ENCODE measurements at places on chromosomes 1 and 21.
A peak's percentile ranks its signal among the peaks of the same experiment; 100 is the strongest.

DNA sequence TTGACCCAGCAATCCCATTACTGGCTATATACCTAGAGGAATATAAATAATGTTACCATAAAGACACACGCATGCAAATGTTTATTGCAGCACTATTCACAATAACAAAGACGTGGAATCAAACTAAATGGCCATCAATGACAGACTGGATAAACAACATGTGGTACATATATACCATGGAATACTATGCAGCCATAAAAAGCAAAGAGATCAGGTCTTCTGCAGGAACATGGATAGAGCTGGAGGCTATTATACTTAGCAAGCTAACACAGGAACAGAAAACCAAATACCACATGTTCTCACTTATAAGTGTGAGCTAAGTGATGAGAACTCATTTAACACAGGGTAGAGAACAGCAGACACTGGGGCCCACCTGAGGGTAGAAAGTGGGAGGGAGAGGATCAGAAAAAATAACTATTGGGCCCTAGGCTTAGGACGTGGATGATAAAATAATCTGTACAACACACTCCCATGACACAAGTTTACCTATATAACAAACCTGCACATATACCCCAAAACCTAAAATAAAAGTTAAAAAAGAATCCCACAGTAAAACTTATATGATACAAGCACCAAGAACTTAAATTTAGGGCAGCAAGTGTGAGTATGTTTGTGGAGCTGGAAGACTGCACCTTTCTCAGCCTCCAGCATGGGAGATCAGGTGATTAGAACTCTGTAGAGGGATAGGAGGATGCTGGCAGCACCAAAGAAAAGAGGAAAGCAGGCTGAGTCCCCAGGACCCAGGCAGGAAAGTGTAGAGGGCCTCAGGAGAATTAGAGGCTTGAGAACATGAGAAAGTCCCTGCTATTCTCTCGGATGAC lies 320.8 kb upstream of the USP24 start:
- no peak for DNase-seq

DNA sequence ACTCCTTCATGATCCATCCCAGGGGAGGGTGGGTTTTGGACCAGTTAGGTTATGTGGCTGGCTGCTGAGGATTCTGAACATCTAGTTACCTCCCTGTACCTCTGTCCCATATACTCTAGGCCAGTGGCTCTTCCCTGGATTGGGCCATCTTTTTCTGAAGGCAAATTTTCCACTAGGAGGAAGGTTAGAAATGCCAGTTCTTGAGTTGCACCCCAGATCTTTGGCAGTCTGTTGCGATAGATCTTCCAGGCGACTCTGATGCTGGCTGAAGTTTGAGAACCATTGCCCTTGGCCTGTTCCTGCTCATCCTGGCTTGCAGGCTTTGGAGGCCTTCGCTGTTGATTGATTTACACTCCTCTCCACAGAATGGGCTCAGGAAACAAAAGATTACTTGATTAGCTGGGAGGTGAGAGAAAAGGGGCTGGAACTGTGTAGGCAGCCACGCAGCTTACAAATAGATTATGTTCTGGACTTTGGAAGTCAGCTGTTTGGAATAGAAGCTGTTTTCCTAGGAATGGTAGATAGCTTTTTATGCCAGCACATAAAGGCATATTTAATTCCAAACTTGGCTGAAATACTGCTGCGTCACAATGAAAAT lies 110.1 kb downstream of the MRPS6 start:
- DNase-seq = no peak

DNA sequence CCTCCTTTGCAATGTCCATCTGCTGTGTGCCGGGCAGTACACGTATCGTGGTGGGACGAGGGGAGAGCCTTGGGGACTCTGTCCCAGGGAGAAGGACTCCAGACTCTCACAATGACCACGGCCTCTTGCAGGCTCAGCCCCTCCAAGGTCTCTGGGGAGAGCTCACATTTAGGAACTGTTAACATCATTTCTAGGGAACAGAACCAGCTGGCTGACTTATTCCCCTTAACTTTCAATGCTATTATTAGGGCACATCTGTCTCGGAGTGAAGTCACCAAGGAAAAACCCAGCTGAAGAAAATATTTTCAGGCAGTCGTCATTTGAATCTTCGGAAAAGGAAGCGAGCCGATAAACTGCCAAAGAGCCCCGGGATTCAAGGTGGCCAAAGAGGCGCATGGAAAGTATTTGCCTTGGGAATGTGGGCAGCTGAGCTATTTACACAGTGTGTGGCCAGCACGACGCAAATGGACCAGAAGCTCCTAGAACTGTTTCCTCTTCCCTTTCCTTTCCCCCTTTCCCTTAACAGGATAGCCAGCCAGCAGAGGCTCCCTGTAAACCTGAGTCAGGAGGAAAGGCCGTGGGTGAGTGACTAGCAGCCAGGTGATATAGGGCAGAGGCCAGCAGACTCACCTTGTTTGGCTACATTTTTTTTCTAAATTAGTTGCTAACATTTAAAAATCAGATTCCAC lies 74.5 kb downstream of the ITPKB start:
- no peak for DNase-seq

DNA sequence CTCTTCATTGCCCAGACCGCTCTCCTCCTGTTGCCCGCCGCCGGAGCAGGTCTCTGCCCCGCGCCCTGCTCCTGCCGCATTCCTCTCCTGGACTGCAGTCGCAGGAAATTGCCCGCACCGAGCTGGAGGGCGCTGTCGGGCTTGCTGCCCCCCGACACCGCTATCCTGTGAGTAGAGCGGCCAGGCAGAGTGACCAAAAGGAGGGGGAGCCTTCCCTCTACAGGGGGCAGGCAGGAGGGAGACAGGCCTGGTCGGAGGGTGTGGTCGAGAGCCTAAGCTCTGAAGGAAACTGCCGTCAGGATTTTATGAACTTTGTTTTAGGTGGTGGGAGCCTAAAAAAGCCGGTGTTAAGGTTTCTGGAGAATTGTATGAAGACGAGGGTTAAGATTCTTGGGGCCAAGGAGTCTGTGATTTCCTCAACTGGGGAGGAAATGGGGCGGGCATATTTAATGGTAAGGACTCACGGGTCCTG lies 517 bp downstream of the LRIG2 start:
- no peak for DNase-seq

- DNase-seq = no peak
Measured at GRCh38 chr1:167033646-167034045, 44.6 kb downstream of the MAEL start.

- no peak for DNase-seq
Measured at GRCh38 chr1:201251411-201251810, 31.9 kb upstream of the PKP1 start.

- no peak for DNase-seq
Measured at GRCh38 chr1:82455342-82455741, 654.6 kb downstream of the ADGRL2 start.

DNA sequence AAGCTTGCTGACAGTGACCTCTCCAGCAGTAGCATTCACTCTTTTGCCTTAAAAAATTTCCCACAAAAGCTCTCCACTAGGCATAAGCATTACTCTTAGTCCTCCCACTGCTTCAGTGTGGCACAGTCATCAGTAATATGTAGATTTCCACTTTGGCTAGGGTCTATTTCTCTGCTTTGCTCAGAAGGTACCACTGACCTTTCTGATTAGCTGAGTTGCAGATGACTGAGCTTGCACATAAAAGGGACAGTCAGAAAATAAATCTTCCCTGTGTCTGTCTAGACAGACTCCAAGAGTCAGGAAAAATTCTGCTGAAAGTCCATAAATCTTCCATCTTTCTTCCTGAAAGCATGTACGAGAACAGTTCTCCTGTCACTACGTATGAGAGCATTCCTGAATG lies 56.6 kb upstream of the APP start:
- no peak for DNase-seq

DNA sequence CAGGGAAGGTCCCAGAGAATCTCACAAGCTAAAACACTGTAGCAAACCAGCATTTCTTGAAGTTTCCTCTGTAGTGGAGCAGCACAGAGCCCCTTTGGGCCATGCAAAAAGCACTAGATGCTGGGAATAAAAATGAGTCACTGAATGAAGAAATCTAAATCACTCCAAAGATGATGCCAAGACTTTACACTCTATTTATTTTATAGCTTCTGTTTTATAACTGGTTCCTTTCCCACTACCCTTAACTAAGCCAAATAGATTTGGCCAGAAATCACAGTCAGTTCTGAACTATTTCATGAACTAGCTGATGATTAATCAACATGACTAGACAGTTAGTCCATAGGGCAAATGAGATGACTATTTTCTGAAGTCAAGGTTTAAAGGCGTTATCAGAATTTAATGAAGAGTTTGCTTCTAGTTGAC lies 89.5 kb downstream of the SCMH1 start:
- no peak for DNase-seq

- DNase-seq = no peak
Measured at GRCh38 chr1:114167226-114167625, 13.6 kb upstream of the SYT6 start.

DNA sequence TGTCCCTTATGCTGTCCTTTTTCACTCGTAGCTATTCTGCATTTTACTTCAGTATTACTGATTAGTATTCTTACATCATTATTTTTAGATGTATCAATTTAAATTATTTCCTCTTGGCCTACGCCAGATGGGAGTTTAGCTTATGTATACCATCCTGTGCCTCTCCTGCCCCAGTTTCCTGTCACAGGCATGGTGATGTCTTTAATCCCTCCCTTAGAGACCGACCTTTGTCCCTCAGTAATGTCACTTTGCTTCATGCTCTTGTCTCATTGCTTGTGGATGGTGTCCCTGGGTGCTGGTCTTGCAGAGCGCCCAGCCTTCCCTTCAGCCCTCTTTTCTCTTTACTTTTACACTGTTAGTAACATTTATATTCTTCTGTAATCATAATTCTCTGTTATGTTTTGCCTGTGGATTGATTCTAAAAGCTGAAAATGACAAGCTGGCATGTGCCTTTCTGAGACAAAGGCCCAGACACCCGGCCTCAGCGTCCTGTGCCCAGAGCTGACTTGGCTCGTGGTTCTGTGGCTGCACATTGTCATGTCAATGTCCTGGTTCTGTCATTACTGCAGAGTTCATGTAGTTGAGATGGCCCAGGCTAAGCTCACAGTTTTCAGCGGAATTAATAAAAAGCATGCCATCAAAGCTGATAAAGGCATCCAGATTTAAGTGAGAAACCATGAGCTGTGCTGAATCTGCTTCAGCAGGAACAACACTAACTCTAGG lies 100.7 kb downstream of the MTR start:
- DNase-seq = no peak

DNA sequence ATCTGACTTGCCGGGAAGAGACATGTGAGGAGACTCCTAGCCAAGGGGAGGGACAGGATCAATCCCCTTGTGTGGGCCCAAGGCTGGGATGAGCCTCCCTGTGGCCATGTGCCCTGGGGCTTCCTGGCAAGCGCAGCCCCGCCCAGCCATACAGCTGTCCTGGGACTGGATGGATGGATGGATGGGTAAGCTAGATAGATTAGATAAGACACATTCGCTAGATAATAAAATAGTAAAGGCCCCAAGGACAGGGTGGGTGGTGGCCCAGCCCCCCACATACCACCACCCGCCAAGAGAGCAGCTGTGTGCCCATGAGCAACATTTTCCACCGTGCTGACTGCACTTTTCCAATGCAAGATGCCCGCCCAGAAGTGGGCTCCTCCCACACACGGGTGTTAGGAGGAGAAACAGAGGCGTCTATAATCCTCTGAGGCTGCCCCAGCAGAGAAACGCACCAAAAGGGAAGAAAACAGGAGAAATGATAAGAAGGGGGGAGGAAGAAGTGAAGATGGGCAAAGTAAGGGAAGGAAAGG lies 25.1 kb downstream of the ZBTB17 start:
- DNase-seq = peak; percentile 91

- DNase-seq = no peak
Measured at GRCh38 chr1:213989002-213989855, 1.5 kb downstream of the PROX1 start.

- DNase-seq = no peak
Measured at GRCh38 chr1:55402671-55403464, 187.7 kb upstream of the USP24 start.

GRCh38 chr1:59520827-59521418 lies 224.0 kb downstream of the FGGY start:
- no peak for DNase-seq

DNA sequence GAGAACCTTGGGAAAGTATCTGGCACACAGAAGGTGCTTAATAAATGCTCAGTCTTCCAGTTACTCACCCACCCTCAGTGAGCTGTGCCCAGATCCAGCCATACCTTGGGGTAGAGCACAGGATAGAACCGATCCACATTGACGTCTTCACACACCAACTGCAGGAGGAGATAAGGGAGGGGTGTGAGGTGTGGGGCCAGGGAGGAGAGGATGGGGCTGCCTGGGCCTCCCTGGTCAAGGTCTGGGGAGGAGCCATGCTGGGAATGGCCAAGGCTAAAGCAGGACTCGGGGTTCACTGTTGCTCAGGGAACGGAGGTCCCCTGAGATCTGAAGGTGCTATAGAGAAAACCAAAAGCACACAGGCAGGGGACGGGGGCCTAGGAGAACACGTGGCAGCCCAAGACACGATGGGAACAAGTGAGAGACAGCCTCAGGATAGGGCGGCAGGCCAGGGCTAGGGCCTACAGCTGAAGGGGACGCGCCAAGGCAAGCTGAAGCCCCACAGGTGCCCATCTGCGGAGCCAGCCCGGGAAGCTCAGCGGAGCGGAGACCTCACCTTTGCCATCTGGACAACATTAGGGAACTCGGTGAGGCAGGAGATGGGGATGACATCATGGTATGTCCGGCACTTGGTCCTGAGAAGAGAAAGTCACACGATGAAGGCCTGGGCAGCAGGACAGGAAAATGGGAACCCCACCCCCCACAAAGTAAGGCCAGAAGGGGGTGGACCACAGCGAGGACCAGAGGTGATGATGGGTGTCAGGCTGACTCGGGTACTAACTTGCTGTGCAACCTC lies 55.9 kb downstream of the RAP1GAP start:
- DNase-seq = no peak

DNA sequence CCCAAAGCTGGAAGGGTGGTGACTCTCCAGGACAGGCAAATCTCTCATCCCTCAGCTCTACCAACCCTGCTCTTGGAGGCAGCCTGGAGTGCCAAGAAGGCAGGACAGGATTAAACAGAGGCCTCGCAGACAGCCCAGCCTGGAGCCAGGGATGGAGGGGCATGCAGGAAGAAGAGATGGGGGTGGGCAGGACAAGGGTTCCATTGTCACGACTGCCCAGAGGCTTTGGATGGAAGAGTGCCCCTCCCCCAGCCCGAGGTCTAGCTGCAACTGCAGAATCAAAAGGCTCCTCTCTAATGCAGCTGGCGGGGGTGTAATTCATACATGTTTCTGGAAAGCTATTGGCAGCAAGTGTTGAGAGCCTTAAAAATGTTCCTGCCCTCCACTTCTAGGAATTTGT lies 8.8 kb downstream of the RAB7B start:
- no peak for DNase-seq

DNA sequence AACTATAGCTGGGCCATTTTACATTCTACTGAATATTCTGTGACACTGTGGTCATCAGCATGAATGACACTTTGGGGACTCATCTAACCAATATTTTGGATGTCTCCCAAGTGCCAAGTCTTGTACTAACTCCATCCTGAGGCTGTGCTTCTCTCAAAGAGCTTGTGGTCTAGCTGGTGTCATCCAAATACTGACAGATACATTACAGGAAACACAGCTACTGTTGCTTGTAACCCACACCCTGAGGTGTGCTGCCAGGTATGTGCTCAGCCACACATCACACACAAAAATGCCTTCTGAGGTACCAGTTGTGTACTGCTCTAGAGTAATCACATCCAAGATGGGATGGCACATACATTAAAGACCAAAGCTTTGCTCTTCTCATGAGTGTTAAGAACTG lies 81.6 kb downstream of the ST6GALNAC5 start:
- no peak for DNase-seq

GRCh38 chr1:197865809-197866208 lies 36.6 kb upstream of the C1orf53 start:
- DNase-seq = no peak

- no peak for DNase-seq
Measured at GRCh38 chr1:68140536-68140935, 90.1 kb upstream of the DIRAS3 start.
